ENCODE measurements at places on chromosomes 2 and 18.

DNA sequence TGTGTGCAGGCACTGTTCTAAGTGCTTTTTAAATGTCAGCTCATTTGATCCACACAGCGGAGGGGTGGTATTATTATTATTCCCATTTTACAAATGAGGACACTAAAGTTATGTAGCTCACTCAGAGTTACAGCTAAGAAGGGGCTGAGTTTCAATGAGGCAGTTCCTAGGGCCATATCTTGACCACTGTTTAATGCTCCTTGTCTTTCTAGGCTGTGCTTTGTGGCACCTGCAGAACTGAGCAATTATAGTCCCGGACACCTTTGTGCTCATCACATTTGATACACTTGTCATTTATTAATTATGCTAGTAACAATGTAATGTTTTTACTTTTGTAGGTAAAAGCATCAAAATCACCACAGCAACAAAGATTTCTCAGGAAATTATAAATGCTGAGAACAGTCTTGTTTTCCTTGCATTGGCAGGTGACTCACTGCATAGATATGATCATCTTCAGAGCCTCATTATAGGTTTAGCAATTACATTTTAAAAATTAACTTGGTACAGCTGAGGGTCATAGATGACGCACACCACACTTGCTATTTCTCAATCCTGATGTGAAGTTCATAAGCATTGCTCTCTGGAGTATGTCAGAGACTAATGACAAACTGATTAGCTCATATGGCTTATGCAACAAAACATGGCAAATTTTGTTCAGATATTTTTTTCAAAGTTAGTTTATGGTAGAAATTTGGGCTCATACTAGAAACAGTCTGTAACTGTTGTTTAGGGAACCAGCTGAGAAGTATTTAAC, 366.8 kb downstream of the TGIF1 start:
- DNase-seq, result no peak

- DNase-seq, result no peak
These were observed 36.8 kb upstream of the AQP4 start for GRCh38 chr18:26902291-26902690.

- DNase-seq, result no peak
These were observed 13.2 kb downstream of the ARL4C start for GRCh38 chr2:234483568-234484251.

GRCh38 chr2:16890081-16890480, 224.4 kb upstream of the CYRIA start:
- DNase-seq, result no peak

DNA sequence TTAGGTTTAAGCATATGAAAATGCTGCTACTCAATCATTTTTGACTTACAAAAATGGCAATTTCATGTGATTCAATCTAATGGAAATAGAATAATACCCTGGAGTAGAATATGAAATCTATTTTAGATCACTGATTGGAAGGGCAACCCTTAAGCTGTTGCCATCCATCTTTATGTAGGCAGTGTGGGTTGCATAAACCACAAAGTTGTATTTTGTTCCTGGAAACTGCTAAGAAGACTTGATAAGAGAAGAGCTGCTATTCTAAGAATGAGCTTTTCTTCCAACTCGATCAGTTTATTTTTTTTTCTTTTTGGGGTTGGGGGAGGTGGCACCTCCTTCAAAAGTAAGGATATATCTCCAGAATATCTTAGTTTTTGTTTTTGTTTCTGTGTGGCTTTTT, 60.2 kb downstream of the CAVIN2 start:
- no peak for DNase-seq

- DNase-seq, result no peak
These were observed 825.5 kb upstream of the NXPH2 start for GRCh38 chr2:139605668-139606067.

- no peak for DNase-seq
These were observed 9.0 kb upstream of the MRPL19 start for GRCh38 chr2:75637568-75637967.

GRCh38 chr2:19380532-19380931, 22.1 kb upstream of the OSR1 start:
- DNase-seq, result no peak
